ENCODE measurements at places on chromosomes 7 and 10.

GRCh38 chr7:159094023-159094740 is 50.5 kb downstream of the VIPR2 start:
- no peak for DNase-seq

DNA sequence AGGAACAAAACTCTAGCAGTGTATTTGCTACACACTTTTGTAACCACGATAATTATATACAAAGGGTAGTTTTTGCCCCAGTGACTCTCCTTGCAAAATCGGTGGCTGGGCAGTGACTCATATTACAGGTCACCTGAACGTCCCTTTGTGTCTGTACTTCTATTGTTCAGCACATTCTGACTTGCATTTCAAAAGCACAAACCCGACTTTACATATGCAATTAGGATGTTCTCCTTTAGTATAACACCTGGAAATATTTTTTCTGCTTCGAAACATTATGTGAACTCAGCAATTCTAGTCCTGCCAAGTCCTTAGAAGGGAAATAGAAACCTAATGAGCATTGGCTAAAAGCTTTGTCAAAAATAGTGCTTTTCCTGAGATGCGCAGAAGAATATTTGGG is 6.0 kb downstream of the PRR15 start:
- no peak for DNase-seq

DNA sequence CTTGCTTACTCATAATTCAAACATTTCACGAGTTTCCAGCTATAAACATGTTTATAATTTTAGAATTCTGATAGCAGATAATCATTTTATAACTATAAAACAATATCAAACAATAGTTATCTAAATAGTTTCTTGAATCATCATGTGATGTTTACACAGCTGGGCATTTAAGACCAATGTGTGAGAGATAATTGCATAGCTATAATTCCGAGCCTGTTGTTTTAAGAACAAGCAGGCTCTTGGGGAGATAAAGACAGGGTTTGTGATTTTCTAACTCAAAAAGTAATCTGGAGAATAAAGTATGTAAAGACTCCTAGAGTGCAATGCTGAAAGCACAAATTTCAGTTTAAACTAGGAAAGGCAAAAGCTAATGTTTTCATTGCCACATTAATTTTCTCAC is 331.2 kb downstream of the LRRTM3 start:
- no peak for DNase-seq

GRCh38 chr10:32795598-32796183 is 162.3 kb downstream of the ITGB1 start:
- DNase-seq: no peak

DNA sequence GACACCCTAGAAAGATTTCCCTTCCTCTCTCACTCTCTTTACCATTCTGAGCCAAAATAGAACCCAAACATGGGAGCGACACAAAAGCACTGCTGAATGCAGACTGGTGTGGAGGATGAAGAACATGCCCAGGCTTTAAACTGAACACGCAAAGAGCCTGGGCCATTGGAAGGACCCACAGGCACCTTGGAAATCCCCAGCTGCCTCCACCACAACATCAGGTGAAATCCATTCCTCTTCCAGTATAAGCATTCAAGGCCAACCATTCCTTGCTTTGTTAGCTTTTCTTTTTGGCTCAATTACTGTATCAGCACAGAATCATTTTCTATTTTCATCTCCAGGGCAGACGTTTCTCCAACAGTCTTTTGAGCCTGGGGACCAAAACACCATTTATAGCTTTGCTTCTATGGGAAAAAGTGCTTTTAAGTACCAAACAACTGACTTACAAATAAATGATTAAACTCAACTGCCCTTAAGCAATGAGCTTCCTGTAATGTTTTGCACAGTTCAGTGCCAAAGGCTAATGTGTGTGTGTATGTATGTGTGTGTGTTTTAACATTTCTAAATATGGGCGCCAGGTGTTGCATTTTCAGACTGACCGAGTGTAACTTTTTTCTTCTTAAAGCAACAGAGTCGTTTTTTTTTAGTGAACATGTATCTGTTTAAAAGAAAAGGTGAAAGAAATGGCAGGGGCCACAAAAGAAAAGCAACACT is 16.2 kb upstream of the BLNK start:
- peak; percentile 32 for DNase-seq

DNA sequence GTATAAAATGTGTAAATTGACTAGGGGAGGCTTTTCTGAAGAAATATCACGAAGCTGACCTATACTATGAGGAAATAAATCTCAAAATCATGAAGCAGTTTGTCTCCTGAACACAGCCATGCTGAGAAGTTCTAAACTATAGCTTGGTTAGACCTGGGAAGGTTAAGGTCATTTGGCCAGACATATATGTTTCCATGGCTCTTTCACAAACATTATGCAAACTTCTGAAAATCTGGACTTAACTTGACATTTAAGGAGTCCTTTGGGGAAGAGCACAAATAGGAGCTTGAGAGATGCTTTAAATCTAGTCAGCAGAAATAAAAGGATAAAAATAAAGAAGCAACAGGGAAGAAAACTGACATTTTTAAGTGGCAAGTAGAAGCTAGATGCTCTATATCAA is 115.9 kb upstream of the MEOX2 start:
- no peak for DNase-seq

GRCh38 chr10:104199567-104199966 is 32.6 kb downstream of the CFAP43 start:
- DNase-seq: no peak

- DNase-seq: peak; percentile 66
These were observed 177.2 kb downstream of the SH3PXD2A start for GRCh38 chr10:103678178-103678526.

DNA sequence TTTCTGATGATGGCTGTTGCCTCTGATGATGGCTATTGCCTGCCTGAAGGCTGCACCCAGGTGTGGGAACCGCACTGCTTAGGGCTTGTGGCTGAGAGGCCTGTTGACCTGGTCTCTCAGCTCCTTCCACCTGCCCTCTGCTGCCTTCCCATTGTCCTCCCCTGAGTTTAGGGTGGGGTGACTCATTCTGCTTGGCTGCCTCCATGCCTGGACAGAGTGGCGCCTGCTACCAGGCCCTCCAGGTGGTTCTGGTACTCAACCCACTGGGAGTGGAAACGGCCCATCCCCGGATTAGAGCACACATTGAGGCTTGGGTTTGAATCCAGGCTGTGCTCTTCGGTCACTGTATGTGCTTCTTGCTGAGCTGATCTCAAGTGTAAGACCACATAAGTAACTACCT is 120.6 kb downstream of the SEM1 start:
- no peak for DNase-seq

- no peak for DNase-seq
These were observed 62.4 kb downstream of the HIF1AN start for GRCh38 chr10:100598166-100598565.

DNA sequence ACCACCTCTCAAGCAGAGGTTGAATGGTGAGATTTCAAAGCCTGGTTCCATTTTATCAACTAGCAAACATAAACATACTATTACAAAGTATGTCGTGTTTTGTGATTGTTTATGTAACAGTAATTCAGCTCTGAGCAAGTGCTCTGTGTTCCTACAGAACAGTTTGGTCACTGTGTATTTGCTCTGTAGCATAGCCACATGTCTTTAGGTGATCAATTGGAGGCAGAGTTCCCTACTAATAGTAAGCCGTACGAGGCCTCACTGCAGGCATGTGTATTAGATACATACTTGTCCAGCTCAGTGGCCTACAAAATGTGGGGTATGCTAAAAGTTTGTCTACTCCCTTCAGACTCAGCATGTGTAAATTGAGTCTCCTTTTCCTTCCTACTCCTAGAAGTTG is 53.0 kb downstream of the C1GALT1 start:
- DNase-seq: no peak

- DNase-seq: no peak
These were observed 306.0 kb downstream of the TFEC start for GRCh38 chr7:115724400-115725056.

- no peak for DNase-seq
These were observed 154.0 kb upstream of the FOXK1 start for GRCh38 chr7:4527988-4528636.

Data from NCI-H510A (cell line).